ENCODE measurements at places on chromosomes 16 and 17.

GRCh38 chr17:72409405-72410002 lies 288.7 kb downstream of the SOX9 start:
- DNase-seq, result no peak

DNA sequence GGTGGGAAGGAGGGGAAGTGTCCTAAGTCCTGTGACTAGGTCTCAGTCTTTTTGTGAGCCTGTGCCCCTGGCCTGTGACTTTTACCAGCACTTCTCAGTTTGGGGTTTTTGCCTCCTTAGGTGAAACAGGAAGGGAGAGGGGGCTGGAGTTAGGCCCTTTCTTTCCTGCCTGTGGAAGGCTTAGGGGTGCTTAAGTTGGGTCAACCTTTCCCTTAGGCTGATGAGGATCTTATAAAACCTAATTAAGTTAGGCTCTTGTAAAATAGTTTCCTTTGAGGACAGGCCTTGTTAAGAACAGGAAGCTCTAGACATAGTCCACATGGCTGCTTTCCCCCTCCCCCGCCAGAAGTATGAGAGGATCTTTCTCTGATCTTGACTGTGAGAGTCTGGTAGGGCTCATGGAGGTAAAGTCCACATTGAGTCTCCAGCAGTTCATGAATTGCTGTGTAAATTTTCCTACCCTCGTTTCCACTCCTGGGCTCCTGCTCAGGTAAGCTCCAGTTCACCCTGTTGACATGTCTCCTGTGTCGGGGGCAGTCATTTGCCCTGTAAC lies 17.0 kb upstream of the DNASE1 start:
- no peak for DNase-seq

- no peak for DNase-seq
Measured at GRCh38 chr17:74647871-74648672, 24.5 kb upstream of the CD300E start.

GRCh38 chr16:11177578-11178160 lies 78.3 kb downstream of the SOCS1 start:
- no peak for DNase-seq

DNA sequence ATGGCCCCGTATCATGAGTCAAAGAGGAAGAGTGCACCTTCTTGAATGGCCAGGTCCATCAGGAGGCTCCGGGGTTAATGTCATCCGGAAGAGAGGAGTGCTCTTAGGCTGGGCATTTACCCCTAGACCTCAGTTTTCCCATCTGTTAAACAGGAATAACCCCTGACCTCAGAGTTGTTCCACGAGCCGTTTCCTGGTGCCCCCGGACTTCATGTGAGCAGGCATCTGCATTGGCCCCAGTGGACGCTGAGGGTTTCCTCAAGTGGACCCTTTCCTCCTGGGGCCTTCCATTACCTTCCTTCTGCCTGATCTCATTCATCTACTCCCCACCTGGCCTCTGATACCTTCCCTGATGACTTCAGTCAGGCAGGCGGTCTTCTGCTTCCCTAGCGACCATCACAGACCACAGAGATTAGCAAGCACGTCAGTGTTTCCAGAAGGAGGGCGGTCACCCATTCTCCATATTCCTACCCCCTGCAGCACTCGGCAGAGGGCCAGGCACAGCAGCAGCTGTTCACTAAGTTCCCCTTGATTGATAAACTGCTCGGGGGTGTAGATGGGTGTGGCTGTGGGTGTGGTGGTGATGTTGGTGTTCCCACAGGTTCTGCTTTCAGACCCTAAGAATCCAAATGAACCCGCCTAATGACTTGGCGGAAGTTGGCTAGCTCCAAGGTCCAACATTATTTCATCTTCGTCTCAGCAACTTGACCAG lies 346.6 kb upstream of the TNRC6C start:
- DNase-seq, result no peak

DNA sequence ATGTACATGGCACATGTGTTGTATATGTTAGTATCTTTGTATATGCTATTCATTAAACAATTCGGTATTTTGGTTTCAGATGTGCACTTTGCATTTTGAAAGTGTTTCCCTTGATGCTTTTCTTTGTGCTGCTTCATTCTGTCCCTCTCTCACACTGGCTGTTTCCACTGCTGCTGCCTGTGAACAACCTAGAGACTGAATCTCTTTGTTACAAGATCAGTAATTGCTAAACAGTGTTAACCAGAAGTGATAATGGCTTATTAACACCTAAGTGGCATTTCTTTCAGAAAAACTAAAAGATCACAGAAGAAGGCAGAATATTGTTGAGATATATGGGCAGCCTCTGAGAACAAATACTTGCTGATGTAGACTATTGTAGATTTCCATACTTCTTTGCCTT lies 84.7 kb downstream of the KIF2B start:
- no peak for DNase-seq

DNA sequence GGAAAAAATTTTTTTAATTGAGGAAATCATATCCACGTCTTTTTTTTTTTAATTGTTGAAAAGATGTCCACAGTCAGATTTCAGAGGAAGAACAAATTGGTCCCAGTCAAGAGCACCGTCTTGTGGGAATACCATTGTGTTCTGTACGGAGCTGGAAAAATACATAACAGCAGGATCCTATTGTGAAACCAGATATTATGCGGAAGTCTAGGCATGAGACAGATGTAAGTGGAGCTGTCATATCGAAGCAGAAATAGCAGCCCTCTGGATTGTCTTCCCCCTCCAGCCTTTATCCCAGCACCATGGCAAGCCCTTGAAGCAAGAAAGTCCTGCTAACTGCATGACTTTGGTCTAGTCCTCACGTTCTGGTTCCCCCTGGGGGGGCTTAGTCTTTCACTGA lies 391.6 kb upstream of the ASIC2 start:
- DNase-seq, result no peak

DNA sequence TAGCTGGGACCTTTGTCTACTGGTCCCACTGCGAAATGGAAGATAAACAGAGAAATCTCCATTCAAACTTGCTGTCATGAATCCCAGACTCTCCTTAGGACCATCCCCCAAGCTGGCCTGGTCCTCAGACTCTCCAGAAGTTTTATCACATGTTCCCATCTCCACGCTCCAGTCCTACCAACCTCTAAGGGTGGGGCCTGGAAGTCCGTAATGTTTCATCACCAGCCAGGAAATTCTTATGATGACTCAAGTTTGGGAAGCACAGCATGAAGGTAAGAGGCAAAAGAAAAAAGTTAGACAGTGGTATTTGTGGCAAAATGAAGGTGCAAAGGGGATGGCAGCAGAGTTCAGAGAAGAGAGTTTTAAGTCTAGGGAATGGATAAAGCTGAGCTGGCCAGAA lies 52.7 kb downstream of the ZNF18 start:
- DNase-seq, result no peak

GRCh38 chr16:2489581-2489980 lies 14.7 kb downstream of the TBC1D24 start:
- no peak for DNase-seq

- peak; percentile 68 for DNase-seq
Measured at GRCh38 chr17:78865682-78866390, 25.2 kb upstream of the USP36 start.

DNA sequence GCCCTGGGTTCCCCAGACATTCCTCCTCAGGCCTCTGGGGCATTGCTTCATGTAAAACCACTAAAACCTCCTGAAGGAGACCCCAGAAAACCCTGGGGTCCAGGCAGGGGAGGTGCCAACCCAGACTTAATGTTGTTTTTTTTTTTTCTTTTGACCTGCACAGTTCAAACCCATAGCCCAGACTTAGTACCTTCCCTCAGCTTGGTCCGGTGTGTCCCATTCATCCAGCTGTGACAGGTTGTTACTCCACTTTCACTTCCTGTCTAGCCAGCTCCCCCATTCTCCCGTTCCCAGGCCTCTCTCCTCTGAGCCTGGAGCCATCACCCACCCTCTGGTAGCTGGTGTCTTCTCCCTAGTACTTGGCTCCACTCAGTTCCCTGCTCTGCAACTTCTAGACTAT lies 4.8 kb downstream of the CDR2L start:
- no peak for DNase-seq
